ENCODE measurements at places on chromosomes 13 and 19.

DNA sequence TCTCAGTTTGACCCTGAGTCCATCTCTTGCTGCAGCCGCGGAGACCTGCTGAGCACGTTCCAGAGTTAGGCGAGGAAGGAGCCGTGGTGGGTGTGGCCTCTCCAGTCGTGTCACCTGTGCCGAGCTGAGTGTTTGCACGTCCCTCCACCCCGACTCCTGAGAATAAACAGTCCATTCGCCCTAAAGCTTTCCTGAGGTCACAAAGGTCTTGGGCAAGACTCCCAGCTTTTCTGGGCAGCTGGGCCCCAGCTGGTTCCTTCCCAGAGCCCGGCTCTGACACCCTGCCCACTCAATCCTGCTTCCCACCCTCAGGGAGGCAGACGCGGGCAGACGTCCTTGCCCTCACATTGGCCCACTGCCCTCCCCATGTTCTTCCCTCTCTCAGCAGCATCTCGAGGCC, 142.2 kb downstream of the KCTD15 start:
- no peak for DNase-seq

DNA sequence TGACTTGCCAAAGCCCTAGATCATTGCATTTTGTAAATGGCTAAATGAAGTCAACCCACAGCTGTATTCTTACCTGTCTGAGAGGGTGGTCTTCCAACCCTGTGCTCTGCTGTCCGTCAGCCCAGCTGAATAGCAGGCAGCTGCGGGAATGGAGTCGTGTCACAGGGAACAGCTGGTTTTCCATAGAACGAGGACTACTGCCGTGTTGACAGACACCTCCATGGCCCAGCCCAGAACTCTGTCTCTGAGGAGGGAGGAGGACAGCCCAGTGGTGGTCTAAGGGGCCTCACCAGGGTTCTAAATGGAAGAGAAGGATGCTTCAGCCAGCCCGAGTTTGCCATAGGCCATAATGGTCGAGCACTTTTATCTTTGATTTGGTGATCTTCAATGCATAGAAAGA, 110.7 kb downstream of the SLC7A1 start:
- no peak for DNase-seq

DNA sequence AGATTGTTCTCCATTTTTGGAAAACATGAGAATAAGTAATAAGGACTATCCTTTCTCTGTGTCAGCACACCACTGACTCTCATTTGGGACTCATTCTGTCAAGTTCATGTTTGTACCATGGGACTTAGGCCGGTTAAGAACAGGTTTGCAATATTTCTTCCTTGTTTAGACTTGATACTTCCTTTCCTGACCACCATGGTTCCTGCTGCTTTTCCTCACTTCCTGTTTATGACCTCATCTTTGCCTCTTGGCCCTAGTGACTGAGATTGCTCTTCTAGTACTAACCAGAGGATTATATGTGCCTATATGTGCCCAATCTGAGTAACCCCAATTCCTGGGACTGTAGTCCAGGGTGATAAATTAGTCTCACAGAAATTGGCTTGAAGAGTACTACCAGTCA, 32.5 kb upstream of the NDFIP2 start:
- DNase-seq: no peak

DNA sequence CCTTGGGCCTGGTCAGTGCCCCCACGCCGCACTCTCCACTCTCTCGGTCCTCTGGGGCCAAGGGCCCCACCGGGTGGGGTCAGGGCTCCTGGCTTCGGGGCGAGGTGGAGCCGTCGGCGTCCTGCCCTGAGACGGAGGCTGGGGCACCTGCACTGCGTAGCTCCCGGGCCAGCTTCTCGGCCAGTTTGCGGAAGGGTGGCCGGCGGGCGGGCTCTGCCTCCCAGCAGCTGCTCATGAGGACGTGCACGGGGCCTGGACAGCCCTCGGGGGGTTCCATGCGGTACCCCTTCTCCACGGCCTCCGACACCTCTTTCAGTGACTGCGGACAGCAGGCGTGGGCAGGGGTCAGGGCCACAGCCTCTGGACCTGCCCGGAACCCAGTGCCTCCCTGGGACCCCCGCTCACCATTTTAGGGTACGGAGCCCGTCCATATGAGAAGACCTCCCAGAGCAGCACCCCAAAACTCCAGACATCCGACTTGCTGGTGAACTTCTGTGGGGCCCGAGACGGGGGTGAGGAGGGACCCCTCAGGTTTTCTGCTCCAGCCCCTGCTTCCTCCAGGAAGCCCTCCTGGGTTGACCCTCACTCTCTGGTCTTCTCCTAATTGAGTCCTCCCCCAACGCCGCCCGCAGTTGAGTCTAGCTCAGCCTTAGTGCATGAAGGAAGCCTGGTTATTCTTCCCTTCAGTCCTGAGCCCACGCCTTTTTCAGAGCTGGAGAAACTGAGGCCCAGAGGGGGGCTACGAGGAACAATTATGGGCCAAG, 6.3 kb upstream of the RAX2 start:
- DNase-seq: no peak

DNA sequence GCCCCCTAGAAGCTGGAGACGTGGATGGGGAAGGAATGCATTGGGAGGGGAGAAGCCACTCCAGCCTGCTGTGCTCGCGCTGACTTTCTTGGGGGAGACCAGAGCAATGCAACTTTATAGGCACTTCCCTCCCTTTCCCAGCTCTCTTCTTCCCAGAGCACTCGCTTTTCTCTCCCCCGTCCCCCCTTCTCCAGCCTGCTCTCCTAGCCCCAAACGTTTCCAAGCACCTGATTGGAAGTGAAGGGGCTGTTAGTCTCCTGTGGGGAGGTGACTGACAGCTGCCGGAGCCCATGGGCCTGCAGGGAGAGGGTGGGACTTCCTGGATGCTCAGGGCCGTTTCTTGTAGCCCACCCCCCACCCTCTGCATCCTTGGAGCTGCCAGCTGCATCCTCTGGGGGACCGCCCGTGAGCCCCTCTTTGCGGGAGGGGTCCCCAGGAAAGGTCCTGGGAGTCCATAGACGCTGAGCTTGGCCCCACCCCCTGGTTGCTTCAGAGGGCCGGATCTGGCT, 2.5 kb downstream of the HDGFL2 start:
- DNase-seq: peak; percentile 89

GRCh38 chr13:96834626-96835025, 159.7 kb downstream of the OXGR1 start:
- no peak for DNase-seq

- DNase-seq: no peak
Measured at GRCh38 chr13:114088234-114088633, 44.2 kb downstream of the RASA3 start.

DNA sequence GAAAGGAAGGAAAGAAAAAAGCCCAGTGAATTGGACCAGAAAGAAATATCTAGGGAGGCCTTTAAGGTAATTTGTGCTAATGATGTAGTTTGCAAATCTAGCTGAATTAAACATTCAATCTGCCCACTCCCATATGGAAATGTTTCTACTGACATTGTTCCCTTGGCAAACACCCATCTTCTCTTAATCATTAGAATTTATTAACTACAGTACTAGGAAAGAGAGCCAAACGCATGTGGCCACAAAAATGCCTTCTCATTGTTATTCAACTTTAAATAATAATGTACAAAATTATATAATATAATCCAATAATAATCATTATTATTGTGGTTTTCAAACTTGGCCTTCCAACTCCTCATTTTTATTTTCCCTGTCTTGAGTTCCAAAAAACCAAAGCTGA, 234.7 kb downstream of the NHLRC3 start:
- DNase-seq: no peak

GRCh38 chr19:19651076-19651475, 7.6 kb upstream of the GMIP start:
- no peak for DNase-seq

DNA sequence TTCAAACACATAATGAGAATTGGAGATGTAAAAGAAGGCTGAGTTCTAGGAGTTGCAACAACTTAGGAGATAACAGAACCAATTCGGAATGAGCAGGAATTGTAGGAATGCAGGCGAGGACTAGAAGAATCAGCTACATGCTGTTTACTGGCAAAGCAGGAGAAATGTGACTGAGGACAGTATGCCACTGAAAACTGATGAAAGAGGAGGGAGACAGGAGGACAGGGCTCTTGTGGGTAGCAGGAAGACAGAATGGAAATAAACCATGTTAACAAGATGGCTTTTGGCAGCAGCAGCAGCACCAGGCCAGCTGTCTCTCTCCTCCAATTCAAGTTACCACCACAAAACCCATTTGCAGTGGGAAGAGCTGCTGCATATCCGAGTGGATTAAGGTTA, 91.0 kb upstream of the SLC15A1 start:
- no peak for DNase-seq

GRCh38 chr19:46731584-46731983, 14.3 kb upstream of the FKRP start:
- peak; percentile 27 for DNase-seq

DNA sequence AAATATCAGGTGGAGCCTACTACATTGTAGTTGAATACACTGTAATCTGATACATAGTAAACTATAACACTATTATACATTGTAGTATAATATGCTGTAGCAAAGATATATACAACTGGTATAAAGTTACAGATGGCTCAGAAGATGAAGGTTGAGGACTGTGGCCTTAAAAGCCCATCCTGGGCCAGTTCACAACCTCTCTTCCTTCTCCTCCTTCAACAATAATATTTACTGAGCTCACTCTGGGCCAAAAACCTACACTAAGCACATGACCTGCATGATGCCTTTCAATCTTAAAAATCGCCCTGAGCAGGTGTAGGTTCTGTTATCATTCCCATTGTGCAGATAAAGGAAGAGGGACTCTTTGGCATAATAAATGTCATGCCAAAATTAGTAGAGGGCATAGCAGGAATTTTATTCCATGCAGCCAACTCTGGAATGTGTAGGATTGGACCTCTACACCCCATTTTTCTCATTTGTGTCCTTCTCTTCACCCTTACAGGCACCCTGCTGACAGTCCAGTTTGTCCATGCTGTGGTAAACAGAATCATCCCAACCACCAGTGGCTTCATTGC, 14.6 kb upstream of the SIN3B start:
- peak; percentile 62 for DNase-seq

DNA sequence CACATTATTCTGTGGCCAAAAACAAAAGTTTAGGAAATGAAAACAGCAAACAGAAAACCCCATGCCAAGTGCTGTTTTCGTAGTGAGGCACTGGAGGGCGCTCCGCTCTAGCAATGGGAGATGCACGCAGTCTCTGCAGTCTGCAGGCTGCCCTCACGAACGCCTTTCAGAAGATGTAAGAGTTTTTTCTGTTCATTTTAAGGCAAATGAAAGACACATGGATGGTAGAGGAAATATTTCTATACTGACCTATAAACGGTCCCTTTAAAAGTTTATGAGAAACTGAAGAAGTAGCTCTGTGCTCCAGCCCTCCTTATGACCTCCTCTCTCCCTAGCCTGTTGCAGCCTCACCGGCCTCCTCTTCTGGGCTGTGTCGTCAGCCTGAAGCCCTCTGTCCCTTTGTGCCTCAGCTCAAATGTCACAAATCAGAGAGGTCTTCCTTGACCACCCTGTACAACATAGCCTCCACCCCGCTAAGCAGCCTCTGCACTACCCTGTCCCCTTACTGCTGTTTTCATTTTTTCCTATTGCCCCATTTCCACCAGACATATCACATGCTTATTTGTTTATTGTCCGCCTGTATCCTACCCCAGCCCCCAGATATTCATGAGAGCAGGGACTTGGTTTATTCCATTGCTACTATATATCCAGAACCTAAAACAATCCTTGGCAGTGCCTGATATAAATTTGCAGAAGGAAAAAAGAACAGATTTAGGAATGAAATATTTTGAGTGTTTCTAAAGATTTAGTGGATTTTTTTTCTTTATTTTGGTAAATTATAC, 116.4 kb downstream of the TM9SF2 start:
- peak; percentile 75 for DNase-seq

Data from astrocyte of the hippocampus (primary cell).